ENCODE measurements at places on chromosomes 1 and 21.

DNA sequence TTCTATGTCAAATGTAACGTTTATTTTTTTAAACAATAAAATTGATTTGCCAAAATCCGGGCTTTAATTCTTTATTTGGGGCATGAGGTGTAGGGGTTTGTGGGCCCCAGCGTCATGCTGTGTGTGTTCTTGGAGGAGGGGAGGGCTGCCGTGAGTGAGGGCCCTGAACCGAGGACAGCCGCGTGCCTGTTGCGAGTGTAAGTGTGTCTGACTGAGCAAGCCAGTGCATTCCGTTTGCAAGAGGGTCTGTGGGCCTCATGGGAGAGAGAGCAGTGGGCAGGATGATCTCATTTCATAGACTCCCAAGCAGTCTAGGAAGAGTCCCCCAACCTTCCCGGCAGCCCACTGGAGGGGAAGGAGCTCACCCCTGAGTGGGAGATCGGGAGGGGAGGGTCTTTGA lies 21.4 kb upstream of the SPSB1 start:
- DNase-seq: no peak

DNA sequence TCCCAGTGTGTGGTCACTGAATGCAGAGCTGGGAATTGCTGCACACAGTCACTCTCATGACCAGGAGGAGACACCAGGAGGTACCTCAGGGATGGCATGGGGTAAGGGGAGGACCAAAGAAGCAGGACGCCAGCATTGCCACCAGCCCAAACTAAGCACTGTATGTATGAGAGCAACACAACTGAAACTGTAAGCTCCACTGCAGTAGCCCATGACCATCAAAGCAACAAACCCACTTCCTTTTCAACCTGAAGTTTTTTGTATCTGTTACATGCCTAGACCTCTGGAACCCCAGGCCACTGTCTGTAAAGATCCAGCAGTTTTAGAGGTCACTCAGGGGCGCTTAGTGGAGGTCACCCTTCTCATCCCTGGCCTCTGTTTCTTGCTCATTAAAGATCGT lies 164.3 kb downstream of the SETD4 start:
- DNase-seq: no peak

GRCh38 chr1:226960256-226960655 lies 20.2 kb downstream of the COQ8A start:
- no peak for DNase-seq

GRCh38 chr1:54180701-54181360 lies 19.0 kb downstream of the CYB5RL start:
- no peak for DNase-seq

GRCh38 chr1:234538062-234538731 lies 59.2 kb upstream of the TARBP1 start:
- DNase-seq: no peak

DNA sequence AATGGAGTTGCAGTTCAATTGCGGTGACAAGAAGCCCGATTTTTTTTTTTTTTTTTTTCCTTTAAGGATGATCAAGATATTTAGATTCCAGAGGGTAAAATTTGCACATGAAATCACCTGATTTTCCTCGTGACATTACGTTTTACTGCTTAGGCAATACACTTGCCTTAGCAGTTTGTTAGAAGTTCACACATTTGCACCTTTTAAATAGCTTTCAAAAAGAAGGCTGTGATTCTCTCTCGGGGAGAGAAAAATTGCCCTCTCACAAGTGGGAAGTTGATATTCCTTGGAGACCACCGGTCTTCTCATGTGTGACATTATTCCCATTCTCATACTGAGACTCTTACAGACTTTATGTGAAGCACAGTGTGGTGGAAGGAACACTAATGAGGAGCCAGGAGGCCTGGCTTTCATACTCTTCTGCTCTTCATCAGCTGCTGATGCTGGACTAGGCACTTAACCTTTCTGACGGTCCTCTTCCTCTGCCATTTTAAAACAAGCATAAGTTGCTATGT lies 69.8 kb upstream of the HSPA13 start:
- DNase-seq: no peak

- no peak for DNase-seq
Measured at GRCh38 chr1:46532498-46533178, 18.8 kb downstream of the KNCN start.

GRCh38 chr1:76048219-76048618 lies 26.3 kb upstream of the ST6GALNAC3 start:
- DNase-seq: no peak

DNA sequence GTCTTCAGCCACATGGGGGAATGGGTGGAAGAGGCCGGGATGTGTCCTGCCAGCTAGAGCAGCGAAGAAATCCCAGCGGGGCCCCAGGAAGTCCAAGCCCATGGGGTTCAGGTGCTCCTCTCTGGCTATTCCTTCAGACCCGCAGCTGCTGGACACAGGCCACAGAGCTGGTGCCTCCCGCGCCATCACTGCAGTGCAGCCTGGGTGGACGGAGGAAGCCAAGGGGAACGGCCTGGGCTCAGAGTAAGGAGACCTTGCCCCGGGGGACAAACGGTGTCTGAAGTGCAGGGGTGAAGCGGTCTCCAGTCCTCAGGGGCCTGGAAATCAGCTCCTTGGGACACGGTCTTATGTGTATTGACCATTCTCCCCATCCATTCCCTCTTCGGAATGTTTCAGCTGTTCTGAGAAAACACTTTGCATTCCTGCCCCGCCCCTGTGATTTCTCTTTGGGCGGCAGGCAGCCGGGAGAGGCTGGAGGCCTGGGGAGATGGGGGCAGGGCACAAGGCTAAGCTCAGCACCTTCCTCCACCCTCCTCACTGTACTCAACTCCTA lies 18.4 kb downstream of the MTHFR start:
- DNase-seq: no peak

DNA sequence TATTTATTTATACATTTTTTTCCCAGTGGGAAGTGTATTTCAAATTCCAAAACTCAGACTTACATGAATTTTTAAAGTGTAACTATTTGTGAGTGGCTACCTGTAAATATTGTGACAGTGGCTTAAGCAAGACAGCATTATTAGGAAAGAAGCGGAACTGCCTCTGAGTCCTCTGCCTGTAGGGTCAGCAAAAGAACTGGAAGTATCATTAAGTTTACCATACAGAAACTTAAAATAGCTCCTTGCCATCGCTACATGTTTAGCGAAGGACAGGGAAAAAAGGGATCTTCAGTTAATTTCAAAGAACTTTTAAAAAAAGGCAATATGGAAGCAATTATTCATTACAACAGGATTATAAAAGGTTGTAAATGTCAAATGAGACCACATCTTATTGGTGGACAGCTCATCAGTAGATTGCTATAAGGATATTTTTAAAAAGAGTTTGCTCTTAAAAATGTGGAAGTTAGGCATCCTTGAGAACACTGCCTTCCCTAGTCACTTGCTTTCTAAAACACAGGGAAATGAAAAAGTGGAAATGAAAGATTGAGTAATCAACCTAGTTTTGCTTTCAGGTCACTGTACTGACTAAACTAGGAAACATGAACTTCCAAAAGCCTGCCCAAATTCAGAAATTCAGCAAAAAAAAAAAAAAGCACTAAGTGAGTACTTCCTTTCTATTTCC lies 39.2 kb downstream of the NSL1 start:
- DNase-seq: peak; percentile 45

DNA sequence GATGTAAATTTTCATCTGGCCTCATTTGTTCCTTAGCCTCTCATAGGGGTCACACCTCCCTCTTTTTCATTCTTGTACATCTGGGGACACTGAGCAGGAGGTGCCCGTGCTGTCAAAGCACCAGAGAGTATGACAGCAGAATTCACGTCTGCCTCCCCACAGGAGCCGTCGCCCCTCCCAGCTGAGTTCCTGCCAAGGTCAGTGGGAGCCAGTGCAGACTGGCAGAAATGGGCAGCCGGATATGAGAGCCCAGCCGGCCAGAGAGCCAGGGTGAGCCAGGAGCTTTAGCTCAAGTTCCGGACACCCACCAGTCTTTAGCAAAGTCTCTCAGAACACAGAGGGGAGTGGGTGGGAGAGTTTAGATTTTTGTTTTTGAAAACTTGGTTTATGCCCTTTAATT lies 21.9 kb downstream of the GPR137B start:
- no peak for DNase-seq

DNA sequence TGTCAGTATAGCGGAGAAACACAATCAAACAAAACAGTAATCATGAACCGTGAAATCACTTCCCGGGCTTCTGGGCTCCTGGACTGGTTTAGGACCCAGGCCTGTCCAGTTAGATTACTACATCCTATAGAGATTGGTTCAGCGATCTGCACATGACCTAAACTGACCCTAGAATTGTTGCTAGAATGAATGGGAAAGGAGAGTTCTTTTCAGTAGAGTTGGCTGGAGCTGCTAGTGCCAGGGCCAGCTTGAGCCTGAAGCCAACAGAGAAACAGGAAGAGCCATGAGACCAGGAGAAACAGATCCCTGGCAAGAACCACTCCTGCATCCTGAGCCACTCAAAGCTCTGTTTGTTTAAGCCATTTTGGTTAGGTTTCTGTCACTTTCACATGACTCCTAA lies 474.3 kb upstream of the C1orf87 start:
- DNase-seq: no peak

GRCh38 chr1:9009438-9010370 lies 16.5 kb downstream of the SLC2A7 start:
- DNase-seq: no peak

DNA sequence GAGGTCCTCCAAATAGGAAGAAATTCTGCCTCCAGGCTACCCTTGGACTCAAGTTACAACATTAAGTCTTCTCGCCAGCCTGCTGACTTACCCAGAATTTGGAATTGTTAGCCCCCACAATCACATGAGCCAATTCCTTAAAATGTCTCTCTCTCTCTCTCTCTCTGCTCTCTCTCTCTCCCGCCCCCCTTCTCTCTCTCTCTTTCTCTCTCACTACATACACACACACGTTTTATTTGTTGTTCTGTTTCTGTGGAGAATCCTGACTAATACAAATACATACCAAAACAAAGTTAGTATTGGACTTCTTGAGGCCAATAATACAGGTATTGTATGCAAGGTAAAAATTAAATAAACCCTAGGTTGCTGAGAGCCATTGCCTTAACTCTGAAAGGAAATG lies 72.1 kb downstream of the TNFSF18 start:
- no peak for DNase-seq

DNA sequence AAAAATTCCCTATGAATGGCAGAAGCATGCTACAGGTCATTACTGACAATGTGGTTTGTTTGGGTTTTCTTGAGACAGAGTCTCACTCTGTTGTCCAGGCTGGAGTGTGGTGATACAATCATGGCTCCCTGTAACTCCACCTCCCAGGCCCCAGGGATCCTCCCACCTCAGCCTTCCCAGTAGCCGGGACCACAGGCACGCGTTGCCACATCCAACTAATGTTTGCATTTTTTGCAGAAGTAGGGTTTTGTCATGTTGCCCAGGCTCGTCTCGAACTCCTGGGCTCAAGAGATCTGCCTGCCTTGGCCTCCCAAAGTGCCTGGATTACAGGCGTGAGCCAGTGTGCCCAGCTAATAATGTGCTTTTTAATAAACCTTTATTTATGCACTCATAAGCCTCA lies 259.1 kb downstream of the NFIA start:
- no peak for DNase-seq

DNA sequence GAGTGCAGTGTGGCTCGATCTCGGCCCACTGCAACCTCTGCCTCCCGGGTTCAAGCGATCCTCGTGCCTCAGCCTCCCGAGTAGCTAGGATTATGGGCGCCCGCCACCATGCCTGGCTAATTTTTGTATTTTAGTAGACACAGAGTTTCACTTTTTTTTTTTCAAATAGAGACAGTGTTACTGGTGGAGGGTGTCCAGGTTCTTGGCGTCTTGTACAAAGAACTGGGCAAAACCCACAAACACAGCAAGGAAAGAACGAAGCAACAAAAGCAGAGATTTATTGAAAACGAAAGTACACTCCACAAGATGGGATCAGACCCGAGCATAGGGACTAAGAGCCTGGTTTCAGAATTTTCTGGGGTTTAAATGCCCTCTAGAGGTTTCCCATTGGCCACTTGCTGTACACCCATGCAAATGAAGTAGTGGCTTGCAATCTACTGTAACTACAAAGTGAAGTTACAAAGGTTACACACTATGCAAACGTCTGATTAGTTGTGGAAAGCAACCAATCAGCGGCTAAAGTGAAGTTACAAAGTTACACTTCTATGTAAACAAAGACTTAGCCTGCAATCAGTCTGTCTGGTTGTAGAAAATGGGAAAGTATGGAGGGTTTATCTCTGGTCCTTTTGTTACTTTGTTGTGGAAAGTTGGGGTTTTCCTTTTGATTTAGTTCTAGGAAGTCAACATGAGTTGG lies 199.1 kb downstream of the DYRK1A start:
- no peak for DNase-seq

GRCh38 chr1:226404904-226405222 lies 3.0 kb downstream of the PARP1 start:
- DNase-seq: no peak

- DNase-seq: no peak
Measured at GRCh38 chr21:41736423-41736822, 30.4 kb downstream of the RIPK4 start.

DNA sequence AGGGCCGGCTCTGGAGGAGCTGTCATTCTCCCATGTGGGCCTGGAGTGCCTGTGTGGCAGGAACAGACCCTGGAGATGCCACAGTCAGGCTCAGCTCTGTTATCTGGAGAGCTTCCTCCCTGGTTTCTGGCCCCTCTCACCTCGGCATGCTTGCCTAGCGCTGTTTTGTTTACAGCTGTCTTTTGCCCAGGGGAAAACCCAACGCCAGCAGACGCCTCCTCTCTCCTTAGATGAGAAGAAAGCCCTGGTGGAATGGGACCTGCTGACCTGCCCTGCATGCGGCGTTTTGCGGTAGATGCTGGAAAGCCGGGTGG lies 104.9 kb downstream of the CRYAA start:
- no peak for DNase-seq

- DNase-seq: no peak
Measured at GRCh38 chr1:227921461-227922185, 26.1 kb downstream of the WNT9A start.

- no peak for DNase-seq
Measured at GRCh38 chr1:966135-966703, at the start of gene PLEKHN1. Gene PLEKHN1 (plus strand): TSS chr1:966482. CDS start chr1:966532, 50 bp downstream.

- DNase-seq: no peak
Measured at GRCh38 chr1:194318790-194319280, 1132.4 kb upstream of the B3GALT2 start.

GRCh38 chr1:192903142-192903541 lies 94.3 kb downstream of the RGS2 start:
- DNase-seq: no peak

GRCh38 chr1:202811296-202812175 lies 782 bp downstream of the PCAT6 start:
- DNase-seq: no peak

DNA sequence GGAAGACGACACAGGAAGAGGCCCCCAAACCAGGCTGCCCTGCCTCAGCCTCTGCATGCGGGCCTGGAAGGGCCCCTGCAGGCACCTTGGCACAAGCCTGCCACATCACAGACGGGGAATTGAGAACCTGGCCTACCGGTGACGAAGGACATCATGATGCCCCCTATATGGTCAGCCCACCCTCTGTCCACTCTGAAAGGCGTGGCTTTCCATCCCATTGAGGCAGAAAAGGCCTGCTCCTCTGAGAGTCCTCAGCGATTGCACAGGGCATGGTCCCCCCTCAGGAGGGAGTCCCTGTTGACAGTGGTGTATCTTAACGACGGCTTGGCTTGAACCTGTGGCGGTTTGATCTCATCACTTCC lies 11.4 kb downstream of the KRTAP10-1 start:
- DNase-seq: no peak
